Suprapubic skin (tissue), 4 donors: ENCODE measurements at places on chromosomes 12 and 14.

- H3K36me3 ChIP-seq: no peaks in the 10 kb centered on the region
- DNase-seq: no peak
- no peak overlapping the region for H3K4me3 ChIP-seq
- no peaks in the 10 kb centered on the region for H3K27me3 ChIP-seq
- H3K4me1 ChIP-seq: peaks cover 21% of the 10 kb centered on the region
Observed at GRCh38 chr14:102551995-102552705, 40.3 kb upstream of the RCOR1 start.

- H3K4me3 ChIP-seq: no peak overlapping the region
- H3K36me3 ChIP-seq: no peaks in the 10 kb centered on the region
- DNase-seq: no peak
Observed at GRCh38 chr12:52913431-52913821, 8.6 kb upstream of the KRT8 start.

- no peak overlapping the region for H3K4me3 ChIP-seq
- peaks cover 17% of the 10 kb centered on the region for H3K4me1 ChIP-seq
- H3K27me3 ChIP-seq: no peaks in the 10 kb centered on the region
- no peak overlapping the region for H3K27ac ChIP-seq
- H3K36me3 ChIP-seq: no peaks in the 10 kb centered on the region
Observed at GRCh38 chr12:650983-651382, 12.3 kb downstream of the NINJ2 start.

- H3K27ac ChIP-seq: no peak overlapping the region
- H3K4me3 ChIP-seq: no peak overlapping the region
- no peaks in the 10 kb centered on the region for H3K36me3 ChIP-seq
- DNase-seq: no peak
- H3K27me3 ChIP-seq: no peaks in the 10 kb centered on the region
Observed at GRCh38 chr12:18652596-18652995, 85.2 kb downstream of the PLCZ1 start.

DNA sequence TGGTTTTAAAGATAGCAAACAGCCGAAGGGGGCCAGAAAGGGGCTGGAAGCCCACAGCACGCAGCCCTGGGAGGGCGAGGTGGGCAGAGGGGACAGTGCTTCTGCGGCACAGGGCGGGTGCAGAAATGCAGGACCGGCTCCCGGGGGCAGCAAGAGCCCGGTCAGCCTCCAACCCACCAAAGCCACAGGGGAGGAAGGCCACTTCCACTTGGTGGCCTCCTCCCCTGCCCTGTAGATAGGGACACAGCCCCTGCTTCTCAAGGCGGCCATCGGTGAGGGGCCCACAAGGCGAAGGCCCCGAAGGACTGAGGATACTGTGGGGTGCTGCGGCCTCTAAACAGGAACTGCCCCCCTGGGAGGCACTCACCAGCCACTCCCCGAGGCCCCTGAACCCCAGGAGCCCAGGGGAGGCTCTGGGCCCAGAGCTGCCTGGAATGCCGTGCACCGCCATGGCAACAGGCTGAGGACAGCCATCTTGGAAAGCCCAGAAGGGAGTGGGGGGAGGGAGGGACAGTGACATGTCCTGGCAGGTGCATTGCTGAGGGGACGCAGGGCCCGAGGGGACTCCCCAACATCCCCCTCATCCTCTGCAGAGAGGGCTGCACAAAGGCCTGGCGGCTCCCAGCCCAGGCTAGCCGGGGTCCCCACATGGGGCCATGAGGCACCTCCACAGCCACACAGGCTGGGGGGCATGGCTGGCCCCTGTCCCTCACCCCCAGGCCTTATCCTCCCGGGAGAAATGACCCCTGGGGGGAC is 114.7 kb downstream of the NCOR2 start:
- no peaks in the 10 kb centered on the region for H3K27me3 ChIP-seq
- H3K4me3 ChIP-seq: no peak overlapping the region
- DNase-seq: no peak

DNA sequence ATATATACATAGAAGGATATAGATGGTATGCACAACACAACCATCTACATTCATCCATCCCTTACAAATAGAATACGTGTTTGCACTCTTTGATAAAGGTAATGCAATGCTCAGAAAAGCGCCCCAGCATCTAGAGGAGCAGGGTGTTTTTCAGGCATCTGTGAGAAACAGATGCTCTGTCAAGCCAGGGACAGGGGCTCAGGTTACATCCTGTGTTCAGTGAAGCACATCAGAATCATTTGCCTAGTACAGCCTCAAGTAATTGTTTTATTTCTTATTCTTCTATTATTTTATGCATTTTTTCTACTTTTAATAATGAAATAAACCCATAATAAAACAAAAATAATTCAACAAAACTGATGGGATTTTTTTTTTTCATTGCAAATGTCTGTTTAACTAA is 50.5 kb upstream of the HIF1A start:
- H3K27ac ChIP-seq: no peak overlapping the region
- no peak overlapping the region for H3K4me3 ChIP-seq
- H3K36me3 ChIP-seq: no peaks in the 10 kb centered on the region
- peaks cover 29% of the 10 kb centered on the region for H3K4me1 ChIP-seq
